Renal cortical epithelial cell (primary cell): ENCODE measurements at places on chromosomes 13 and 19. TPM values are rescaled to one million over a fixed set of nuclear protein-coding genes. Genes with fewer than 3 reads are reported as not detected.

- no peak for DNase-seq
These were observed 5.9 kb upstream of the SLC7A9 start for GRCh38 chr19:32875428-32875827.

GRCh38 chr13:51760592-51760991 is 43.4 kb downstream of the DHRS12 start:
- no peak for DNase-seq

- no peak for DNase-seq
These were observed 53.4 kb downstream of the GPC6 start for GRCh38 chr13:93279982-93280381.

DNA sequence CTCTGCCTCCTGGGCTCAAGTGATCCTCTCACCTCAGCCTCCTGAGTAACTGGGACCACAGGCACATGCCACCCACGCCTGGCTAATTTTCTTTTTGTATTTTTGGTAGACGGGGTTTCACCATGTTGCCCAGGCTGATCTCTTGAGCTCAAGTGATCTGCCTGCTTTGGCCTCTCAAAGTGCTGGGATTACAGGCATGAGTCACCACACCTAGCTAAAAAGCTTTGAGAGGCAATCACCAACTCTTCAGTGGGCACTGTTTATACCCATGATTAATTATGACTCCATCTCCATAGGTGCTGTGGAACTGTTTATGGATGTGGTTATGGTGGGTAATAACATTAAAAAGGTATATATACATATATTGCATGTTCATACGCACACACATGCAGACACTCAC is 7.5 kb upstream of the RBM26 start:
- DNase-seq: no peak

SMIM44 gene
- 2.1 TPM in 1 of 2 replicates, not detected in the other for total RNA-seq

GRCh38 chr13:21753117-21753729 is 82.3 kb downstream of the FGF9 start:
- DNase-seq: no peak
